ENCODE measurements at places on chromosomes 11 and 22. TPM values are rescaled to one million over a fixed set of nuclear protein-coding genes. Genes with fewer than 3 reads are reported as not detected.

GRCh38 chr11:74412733-74413359 is 14.6 kb upstream of the PGM2L1 start:
- no peak for DNase-seq

DNA sequence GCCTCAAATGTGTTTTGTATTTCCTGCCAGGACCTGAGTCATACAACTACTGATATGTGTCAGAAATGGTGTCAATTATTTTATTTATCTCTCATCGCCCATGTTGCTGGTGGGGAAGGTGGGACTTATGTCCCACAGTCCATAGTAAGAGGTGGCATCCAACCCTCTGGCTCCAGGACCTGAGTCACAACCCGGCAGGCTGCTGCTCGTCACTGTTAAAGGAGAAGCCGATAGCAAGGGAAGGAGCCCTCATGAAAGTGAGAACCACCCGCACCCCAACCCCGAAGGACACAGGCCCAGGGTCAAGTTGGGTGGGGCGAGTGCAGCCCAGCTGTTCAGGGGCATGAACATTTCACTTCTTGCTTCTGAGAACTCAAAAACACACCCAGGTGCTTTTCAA is 33.1 kb upstream of the TP53I11 start:
- no peak for DNase-seq

Gene KCNJ5
- not detected for total RNA-seq

Gene SYT9
- 1.8 TPM for total RNA-seq

Gene PATE2
- 0.29 TPM for total RNA-seq
